MM.1S (cell line): ENCODE measurements at places on chromosomes 16 and 17.

- no peak overlapping the region for H3K27ac ChIP-seq
- no peak overlapping the region for H3K4me3 ChIP-seq
- H3K4me1 ChIP-seq = no peaks in the 10 kb centered on the region
Observed at GRCh38 chr16:72474501-72475123, 302.7 kb upstream of the PMFBP1 start.

GRCh38 chr17:76529224-76530094 lies 8.1 kb downstream of the CYGB start:
- no peak for DNase-seq
- peaks cover 5% of the 10 kb centered on the region; the same call in 1 of the 2 replicates for H3K4me1 ChIP-seq
- H3K36me3 ChIP-seq = no peaks in the 10 kb centered on the region
- no peak overlapping the region for H3K27ac ChIP-seq

- H3K4me1 ChIP-seq = peaks cover 31% of the 10 kb centered on the region
- no peaks in the 10 kb centered on the region for H3K36me3 ChIP-seq
- DNase-seq = peak; percentile 82
- peak overlapping the region; percentile 40 for H3K4me3 ChIP-seq
- peak overlapping the region; percentile 84 for H3K27ac ChIP-seq
Observed at GRCh38 chr16:81831722-81832126, 52.6 kb downstream of the PLCG2 start.

- peaks cover 38% of the 10 kb centered on the region for H3K27me3 ChIP-seq
- no peak overlapping the region for H3K4me3 ChIP-seq
- H3K4me1 ChIP-seq = peaks cover 9% of the 10 kb centered on the region
- H3K36me3 ChIP-seq = no peaks in the 10 kb centered on the region
- H3K27ac ChIP-seq = no peak overlapping the region
Observed at GRCh38 chr17:47695429-47696376, 1.7 kb downstream of the TBKBP1 start.

DNA sequence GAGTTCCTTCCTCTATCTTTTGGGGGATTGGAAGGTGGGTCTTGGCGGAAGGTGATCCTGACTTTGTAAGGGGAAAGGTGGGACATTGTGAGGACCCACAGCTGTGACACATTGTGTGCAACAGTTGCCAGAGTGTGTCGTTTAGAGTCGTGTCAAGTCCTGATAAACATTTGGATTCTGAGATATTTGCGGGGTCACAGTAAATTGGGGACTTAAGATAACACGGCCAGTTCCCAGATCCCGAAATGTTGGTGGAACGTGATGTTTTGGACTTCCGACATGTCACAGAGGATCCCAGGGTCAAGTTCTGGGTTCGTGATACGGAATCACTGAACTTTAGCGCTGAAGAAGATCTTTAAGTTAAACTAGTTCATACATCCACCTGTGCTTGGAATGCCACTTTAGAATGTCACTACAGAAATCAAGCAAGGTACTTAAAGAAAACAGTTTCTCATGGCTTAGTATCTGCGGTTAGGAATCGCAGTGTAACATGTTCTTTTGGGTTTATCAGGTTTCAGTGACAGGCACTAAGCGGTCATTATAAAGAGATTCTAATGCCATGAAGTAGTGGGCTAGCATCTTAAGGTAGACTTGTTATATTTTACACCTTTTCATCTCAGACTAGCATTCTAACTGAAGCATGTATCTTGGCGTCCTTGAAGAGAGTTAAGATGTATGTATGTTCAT lies 815 bp downstream of the ATAD5 start:
- no peaks in the 10 kb centered on the region for H3K27me3 ChIP-seq
- H3K4me1 ChIP-seq = peaks cover 7% of the 10 kb centered on the region; the same call in 1 of the 2 replicates
- peak; percentile 37 for DNase-seq
- H3K36me3 ChIP-seq = no peaks in the 10 kb centered on the region; the same call in 1 of the 2 replicates
- peak overlapping the region; percentile 61; the same call in 1 of the 2 replicates for H3K27ac ChIP-seq
- peak overlapping the region; percentile 98 for H3K4me3 ChIP-seq

DNA sequence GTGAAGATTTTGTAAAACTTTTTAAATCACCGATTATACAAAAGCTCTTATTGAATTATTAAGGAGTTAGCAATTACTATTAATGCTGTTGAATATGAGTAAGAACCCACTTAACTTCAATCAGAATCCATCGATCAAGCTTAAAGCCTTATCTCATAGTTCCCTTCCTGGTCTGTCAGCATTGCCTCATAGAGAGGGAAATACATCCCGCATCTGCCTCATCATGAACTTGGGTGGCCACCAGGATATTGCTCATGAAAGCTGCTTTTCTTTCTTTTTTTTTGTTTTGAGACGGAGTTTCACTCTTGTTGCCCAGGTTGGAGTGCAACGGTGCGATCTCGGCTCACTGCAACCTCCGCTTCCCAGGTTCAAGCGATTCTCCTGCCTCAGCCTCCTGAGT lies 66.7 kb downstream of the PIGL start:
- H3K27me3 ChIP-seq = no peaks in the 10 kb centered on the region
- no peak for DNase-seq
- H3K36me3 ChIP-seq = no peaks in the 10 kb centered on the region

GRCh38 chr16:31031276-31031675 lies 2.1 kb upstream of the STX4 start:
- 0 out of 2 replicates have a peak, but pooled peaks cover 5% of the 10 kb centered on the region for H3K4me1 ChIP-seq
- no peak overlapping the region for H3K4me3 ChIP-seq
- DNase-seq = no peak
- H3K27me3 ChIP-seq = no peaks in the 10 kb centered on the region
- no peak overlapping the region for H3K27ac ChIP-seq
- H3K36me3 ChIP-seq = no peaks in the 10 kb centered on the region

DNA sequence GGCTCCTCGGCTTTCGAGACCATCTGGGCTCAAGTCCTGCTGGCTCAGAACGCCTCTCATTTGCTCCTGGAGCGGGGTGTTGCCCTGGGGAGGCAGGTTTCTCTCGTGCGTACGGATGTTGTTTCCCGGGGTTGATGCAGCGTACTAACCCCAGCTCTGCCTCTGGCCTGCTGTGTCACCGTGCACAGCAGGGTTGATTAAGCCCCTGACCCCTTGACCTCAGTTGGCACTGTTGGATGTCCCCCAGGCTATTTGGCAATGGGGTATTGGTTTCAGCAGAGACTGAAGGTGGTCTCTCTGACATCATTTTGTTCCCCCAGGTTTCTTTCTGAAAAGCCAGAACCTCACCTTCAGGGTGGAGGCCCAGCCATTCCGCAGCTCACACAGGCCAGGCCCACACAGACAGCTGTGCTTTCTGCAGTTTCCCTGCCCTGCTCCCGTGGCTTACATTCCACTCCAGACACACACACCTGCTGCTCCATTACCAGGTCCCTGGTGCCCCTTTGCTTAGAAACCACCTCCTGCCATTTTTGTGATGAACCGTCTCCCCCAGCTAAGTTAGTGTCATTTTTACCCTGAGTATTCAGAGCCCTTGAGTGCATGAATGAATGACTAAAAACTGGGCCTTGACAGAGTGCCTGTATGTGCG lies 233.5 kb downstream of the CCDC182 start:
- H3K4me3 ChIP-seq = no peak overlapping the region
- DNase-seq = no peak
- H3K27me3 ChIP-seq = no peaks in the 10 kb centered on the region
- peaks cover 13% of the 10 kb centered on the region for H3K4me1 ChIP-seq
